ENCODE measurements at places on chromosomes 5 and 9.

DNA sequence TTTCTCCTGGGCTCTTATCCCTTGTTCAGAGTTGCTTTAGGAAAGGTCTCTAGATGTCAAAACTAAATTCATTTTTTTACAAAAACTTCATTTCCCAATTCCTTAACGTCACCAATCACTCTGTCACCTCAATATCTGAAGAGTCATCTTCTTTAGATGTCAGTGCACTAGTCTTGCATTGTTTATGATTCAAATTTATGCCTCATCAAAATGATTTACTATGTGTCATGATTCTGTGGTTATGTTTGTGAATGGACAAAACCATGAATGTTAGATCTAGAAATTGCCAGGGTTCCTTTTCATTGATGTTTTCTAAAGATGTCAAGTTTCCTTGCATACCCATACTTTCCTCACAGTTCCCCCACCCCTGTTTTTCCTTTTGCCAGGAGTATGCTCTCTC is 21.5 kb downstream of the CWC27 start:
- H3K27me3 ChIP-seq: no peaks in the 10 kb centered on the region
- no peak overlapping the region for H3K4me3 ChIP-seq
- no peaks in the 10 kb centered on the region for H3K4me1 ChIP-seq
- peaks cover 8% of the 10 kb centered on the region for H3K36me3 ChIP-seq

- H3K4me1 ChIP-seq: peaks cover 6% of the 10 kb centered on the region
- no peak overlapping the region for H3K27ac ChIP-seq
- H3K27me3 ChIP-seq: no peaks in the 10 kb centered on the region
- H3K4me3 ChIP-seq: no peak overlapping the region
- no peak for DNase-seq
Measured at GRCh38 chr9:109934136-109934856, 154.3 kb downstream of the PALM2AKAP2 start.

GRCh38 chr9:108546215-108546614 is 309.6 kb downstream of the ACTL7B start:
- no peak overlapping the region for H3K27ac ChIP-seq
- no peaks in the 10 kb centered on the region for H3K27me3 ChIP-seq
- no peaks in the 10 kb centered on the region for H3K36me3 ChIP-seq
- no peaks in the 10 kb centered on the region for H3K4me1 ChIP-seq

DNA sequence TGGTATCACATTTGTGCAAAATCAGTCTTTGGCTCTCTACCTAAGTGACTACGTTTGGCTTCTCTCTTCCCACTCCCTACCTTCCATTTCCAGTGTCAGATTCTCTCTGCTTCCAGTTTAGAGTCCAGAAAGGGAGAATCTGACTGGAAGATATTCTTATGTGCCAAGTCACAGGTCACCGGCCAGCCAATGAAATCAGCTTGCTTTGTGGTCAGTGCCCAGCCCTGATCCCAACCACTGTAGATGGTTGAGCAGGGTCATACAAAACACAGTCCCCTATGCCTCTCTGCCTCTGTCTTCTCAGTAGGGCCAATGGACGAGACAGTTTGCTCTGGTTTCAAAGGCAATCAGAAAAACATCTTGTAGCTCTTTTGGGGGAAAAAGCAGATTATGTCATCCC is 15.6 kb upstream of the EPB41L4B start:
- H3K27ac ChIP-seq: no peak overlapping the region
- H3K4me3 ChIP-seq: no peak overlapping the region
- H3K4me1 ChIP-seq: no peaks in the 10 kb centered on the region
- DNase-seq: no peak

- peaks cover 7% of the 10 kb centered on the region for H3K27me3 ChIP-seq
- H3K36me3 ChIP-seq: no peaks in the 10 kb centered on the region
- no peaks in the 10 kb centered on the region for H3K4me1 ChIP-seq
- DNase-seq: no peak
Measured at GRCh38 chr5:151602806-151603205, 11.7 kb upstream of the FAT2 start.

DNA sequence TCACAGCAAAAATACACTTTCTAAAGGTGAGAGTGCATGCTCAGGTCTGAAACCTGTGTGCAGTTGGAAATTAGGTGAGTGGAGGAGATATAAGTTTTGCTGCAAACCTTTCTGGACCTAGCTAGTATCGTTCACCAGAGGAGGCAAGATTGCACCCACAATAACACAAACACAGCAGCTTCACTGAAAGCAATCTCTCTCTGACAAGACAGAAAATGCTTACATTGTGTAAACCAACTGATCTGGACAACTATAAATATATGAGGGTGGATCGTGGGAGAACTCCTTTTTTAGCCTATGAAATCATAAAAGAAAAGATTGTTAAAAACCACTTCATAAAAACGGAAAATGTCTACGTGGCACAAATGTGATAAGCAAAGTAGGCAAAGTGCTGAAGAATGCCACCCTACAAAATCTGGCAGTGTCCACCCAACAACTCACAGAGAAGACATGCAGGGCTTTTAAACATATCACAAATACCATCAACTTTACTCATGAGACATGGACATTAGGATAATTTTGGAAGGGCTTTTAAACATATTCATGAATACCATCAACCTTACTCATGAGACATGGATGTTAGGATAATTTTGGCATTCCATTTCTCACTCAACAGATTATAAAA is 134.3 kb downstream of the CDH18 start:
- H3K4me1 ChIP-seq: no peaks in the 10 kb centered on the region
- no peaks in the 10 kb centered on the region for H3K36me3 ChIP-seq
- no peak for DNase-seq
- H3K4me3 ChIP-seq: no peak overlapping the region
- no peaks in the 10 kb centered on the region for H3K27me3 ChIP-seq

GRCh38 chr9:86563350-86563749 is 209.1 kb upstream of the TUT7 start:
- no peaks in the 10 kb centered on the region for H3K27me3 ChIP-seq
- H3K36me3 ChIP-seq: no peaks in the 10 kb centered on the region
- DNase-seq: no peak
- no peak overlapping the region for H3K4me3 ChIP-seq
- H3K27ac ChIP-seq: no peak overlapping the region

DNA sequence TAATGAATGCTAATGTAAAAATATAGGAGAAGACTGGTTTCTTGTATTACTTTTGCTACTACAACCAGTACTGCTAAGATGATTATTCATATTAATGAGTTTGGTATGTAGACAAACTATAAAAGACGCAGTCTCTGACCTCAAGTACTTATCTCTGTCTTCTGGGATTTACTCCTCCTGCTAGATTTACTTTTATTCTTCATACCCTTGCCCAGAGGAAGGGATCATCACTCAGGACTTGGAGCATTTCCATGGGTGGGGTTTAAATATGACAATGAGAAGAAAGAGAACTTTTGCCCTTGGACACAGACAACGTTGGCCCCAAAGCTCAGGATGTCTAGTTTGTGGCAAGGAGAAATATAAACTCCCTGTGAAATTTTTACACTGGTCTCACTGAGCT is 126.1 kb downstream of the BNC2 start:
- no peaks in the 10 kb centered on the region for H3K4me1 ChIP-seq
- no peaks in the 10 kb centered on the region for H3K27me3 ChIP-seq
- no peak overlapping the region for H3K4me3 ChIP-seq
- DNase-seq: no peak
- no peaks in the 10 kb centered on the region for H3K36me3 ChIP-seq

DNA sequence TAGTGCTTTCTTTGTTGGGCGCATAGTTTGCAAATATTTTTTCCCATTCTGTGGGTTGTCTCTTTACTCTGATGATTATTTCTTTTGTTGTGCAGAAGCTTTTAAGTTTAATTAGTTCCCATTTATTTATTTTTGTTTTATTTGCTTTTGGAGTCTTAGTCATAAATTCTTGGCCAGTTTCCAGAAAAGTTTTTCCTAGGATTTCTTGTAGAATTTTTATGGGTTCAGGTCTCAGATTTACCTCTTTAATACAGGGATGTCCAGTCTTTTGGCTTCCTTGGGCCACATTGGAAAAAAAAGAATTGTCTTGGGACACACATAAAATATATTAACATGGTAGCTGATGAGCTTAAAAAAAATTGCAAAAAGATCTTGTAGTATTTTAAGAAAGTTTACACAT is 122.0 kb downstream of the WDR70 start:
- H3K4me3 ChIP-seq: no peak overlapping the region
- no peaks in the 10 kb centered on the region for H3K27me3 ChIP-seq
